Activated CD8-positive, alpha-beta memory T cell treated with anti-CD3 and anti-CD28 coated beads for 4 hours (primary cell): ENCODE measurements at places on chromosomes 12 and 14.

DNA sequence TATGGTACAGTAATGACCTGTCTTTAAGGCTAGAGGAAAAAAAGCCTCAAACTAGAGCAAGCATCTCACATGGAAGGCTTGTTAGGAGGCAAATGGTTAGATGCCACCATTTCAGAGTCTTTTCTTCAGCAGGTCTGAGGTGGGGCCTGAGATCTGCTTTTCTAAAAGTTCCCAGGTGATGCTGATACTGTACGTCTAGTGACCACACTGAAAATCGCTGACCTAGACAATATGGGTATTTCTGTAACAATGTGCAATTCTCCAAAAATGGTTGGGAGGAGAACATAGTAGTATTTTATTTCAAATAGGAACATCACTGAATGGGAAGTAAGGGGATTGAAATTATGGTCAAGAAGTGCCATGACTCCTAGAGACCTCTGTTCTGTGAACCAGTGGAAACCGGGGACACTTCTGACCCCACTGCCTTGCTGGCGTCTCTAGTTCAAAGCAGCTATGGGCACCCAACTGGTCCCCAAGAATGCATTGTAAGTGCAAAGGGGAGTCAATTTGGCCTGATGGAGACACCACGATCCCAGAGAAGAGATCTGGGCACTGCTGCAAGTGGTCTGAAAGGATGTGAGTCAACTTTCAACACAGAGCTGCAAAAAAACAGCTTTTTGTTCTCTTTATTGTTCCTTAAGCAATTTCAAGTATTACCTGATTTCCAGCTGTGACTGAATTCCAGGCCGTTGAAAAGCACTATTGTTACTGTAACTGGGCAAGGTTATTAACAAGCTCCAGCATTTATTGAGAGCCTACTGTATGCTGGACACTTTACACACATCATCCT lies 54.4 kb upstream of the PLEKHG7 start:
- no peak for DNase-seq

- DNase-seq, result no peak
Observed at GRCh38 chr12:7609495-7609894, 56.2 kb downstream of the APOBEC1 start.

- DNase-seq, result no peak
Observed at GRCh38 chr14:32468955-32469354, 139.9 kb downstream of the AKAP6 start.

DNA sequence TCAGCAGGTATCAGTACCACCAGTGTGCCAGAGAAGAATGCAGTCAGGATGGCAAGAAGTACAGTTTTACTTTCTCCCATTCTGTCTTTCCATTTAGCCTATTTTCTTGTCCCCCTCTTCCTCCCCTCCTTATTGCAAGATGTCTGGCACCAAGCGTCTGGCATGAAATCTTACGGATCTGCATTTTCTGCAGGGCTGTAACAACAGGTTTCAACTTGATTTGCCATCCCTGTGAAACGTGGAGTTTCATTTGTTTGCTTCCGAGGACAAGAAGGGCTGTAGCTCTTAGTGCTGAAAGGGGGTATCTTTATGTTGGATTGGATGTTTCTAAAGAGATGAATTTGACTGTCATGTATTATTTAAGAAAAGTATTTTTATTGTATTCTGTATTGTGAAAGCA lies 1110.6 kb downstream of the BCL11B start:
- no peak for DNase-seq

GRCh38 chr12:125983094-125983783 lies 918.0 kb downstream of the AACS start:
- DNase-seq, result no peak

DNA sequence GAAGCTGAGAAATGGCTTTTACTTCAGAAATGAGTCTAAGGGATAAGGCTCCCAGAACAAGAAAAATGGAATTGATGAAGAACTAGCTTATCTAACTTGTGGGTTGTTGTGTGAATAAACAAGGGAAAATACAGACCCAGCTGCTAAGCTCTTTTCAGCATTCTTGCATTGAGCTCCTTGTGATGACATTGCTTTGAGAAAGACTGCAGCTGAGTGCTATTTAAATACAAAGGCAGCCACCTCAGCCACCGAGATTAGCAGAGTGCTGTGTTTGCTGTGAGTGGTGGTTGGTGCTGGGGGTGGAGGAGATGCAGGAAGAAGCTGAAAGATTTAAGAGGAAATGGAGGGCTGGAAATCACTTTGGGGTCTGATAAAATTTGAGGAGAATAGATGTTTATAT lies 396.0 kb upstream of the PRICKLE1 start:
- no peak for DNase-seq

- DNase-seq, result no peak
Observed at GRCh38 chr12:70045036-70045435, 198.2 kb upstream of the CNOT2 start.

- DNase-seq, result no peak
Observed at GRCh38 chr14:91254461-91254860, 10.0 kb upstream of the GPR68 start.

GRCh38 chr12:65886996-65887395 lies 62.7 kb downstream of the HMGA2 start:
- no peak for DNase-seq

DNA sequence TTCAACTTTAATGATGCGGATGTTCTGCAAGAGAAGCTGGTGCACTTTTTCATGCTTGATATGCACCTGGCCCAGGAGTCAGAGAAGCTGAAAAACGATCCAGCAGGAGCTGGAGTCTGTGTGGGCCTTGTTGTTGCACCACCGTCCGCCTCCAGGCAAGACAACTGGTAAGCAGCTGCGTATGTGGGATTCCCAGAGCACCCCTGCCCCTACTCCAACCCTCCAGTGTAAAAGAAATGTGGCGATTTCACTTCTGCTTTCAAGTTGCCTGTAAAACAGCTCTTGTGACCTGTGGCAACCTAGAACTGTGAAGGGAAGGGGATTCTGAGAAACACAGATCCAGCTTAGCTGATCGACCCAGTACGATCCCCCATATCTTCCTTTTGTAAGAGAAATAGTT lies 154.1 kb upstream of the PELI2 start:
- DNase-seq, result no peak
